ENCODE measurements at places on chromosomes 6 and 20. TPM values are rescaled to one million over a fixed set of nuclear protein-coding genes. Genes with fewer than 3 reads are reported as not detected.
A peak's percentile ranks its signal among the peaks of the same experiment; 100 is the strongest.

DNA sequence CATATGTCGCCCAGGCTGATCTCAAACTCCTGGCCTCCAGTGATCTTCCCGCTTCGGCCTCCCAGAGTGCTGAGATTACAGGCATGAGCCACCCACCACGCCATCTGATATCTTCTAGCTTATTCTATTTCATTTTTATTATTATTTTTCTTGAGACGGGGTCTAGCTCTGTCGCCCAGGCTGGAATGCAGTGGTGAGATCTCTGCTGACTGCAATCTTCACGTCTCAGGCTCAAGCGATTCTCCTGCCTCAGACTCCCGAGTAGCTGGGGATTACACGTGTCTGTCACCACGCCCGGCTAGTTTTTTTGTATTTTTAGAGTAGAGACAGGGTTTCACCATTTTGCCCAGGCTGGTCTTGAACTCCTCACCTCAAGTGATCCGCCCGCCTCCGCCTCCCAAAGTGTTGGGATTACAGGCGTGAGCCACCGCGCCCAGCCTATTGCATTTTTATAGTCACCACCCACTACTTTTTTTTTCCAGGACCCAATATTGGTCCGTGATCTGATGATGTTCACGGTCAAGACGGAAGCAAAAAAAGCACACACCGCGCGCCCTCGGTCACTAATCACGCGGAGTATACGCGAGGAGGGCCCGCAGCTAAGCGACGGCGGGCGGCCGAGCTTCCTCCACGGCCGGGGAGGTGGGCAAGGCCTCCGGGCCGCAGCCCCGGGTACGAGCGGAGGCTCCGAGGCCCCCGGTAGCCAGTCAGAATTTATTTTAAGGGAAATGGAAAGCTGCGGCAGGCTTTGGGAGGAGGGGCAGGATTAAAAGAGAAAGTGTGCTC, 1.1 kb upstream of the LSM14B start:
- peak overlapping the region; percentile 87 for H3K4me3 ChIP-seq
- peaks cover 65% of the 10 kb centered on the region for H3K4me1 ChIP-seq
- no peak for DNase-seq
- peaks cover 30% of the 10 kb centered on the region for H3K27me3 ChIP-seq
- peaks cover 17% of the 10 kb centered on the region for H3K36me3 ChIP-seq

- H3K4me1 ChIP-seq = no peaks in the 10 kb centered on the region
- H3K27me3 ChIP-seq = no peaks in the 10 kb centered on the region
- no peak for DNase-seq
- no peaks in the 10 kb centered on the region for H3K36me3 ChIP-seq
- H3K4me3 ChIP-seq = no peak overlapping the region
- no peak overlapping the region for H3K27ac ChIP-seq
Measured at GRCh38 chr6:104579310-104579863, 280.3 kb downstream of the HACE1 start.

DNA sequence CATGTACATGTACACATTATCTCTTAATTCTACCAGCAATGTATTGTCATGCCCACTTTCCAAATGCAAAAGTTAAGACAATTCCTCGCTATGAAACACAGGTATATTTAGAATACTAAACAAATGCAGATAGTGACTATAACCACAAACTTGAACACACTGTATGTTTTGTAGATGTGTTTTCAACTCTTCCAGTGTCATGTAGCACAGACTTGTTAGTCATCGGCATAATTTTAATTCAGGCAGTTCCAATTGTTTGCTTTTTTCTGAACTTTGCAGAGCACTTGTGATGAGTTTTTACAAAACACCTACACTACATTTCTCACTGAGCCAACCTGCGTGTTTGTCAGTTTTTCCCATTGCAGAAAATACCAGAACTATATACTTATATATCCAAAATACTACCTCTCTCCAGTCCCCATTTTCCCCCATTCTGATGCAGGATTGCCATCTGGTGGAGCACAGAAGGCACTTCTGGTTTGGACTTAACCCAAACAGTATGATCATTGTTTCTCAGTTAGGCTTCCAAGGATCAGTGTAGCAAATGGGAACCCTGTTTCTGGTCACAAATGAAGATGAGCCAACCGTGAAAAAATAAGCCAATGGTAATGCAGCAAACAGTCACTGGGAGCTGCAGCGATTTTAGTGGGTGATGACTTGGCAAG, 143.4 kb downstream of the ADGRB3 start:
- no peak for DNase-seq
- peak overlapping the region; percentile 29 for H3K27ac ChIP-seq
- H3K4me1 ChIP-seq = no peaks in the 10 kb centered on the region
- no peak overlapping the region for H3K4me3 ChIP-seq
- no peaks in the 10 kb centered on the region for H3K27me3 ChIP-seq
- H3K36me3 ChIP-seq = no peaks in the 10 kb centered on the region

DNA sequence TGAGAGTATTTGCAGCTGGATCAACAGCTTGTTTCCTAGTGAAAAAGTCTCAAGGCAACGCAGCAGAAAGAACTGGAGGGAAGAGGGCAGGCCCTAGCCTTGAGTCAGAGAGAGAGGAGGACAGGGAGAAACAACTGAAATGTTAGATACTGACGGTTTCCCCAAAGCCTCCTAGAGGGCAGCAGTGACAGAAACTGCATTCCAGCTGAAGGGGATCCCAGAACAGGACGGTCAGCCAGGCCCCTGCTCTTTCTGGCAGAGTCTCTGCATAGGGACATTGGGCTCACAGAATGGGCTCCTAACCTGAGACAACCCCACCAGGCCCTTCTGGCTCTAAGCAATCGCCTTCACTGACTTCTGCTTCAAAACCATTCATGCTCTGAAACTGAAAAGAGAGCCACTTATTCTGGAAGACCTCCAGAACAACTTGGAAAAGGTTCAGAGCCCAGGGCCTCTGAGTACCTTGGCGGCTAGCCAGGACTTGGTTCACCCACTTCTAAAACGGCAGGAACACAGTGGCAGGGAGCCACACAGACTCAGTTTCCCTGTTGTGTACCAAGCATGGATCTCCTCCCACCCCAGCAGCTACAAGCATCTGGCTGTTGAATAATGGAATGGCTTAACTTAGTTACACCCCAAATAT, 72.9 kb downstream of the PSMB1 start:
- no peak overlapping the region for H3K4me3 ChIP-seq
- no peaks in the 10 kb centered on the region for H3K36me3 ChIP-seq
- H3K27me3 ChIP-seq = no peaks in the 10 kb centered on the region
- H3K4me1 ChIP-seq = peaks cover 15% of the 10 kb centered on the region
- DNase-seq = peak; percentile 29

DNA sequence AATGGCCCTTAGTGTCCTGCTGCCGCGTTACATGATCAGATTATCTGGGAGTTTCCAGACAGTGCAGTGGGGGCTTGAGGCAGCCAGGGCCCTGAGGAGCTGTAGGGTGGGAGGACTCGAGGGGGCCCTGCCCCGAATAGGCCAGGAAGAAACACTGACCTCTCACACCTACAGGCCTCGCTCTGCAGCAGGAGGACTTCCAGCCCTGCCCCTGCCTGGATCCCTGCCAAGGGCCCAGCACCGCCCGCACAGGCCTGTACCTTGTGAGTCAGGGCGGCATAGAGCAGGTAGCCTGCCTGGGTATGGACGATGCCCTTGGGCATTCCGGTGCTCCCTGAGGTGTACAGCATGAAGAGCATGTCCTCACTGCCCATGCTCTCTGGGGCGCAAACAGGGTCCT, 30.1 kb upstream of the APMAP start:
- peak; percentile 48 for DNase-seq
- peaks cover 90% of the 10 kb centered on the region for H3K4me1 ChIP-seq
- peak overlapping the region; percentile 68 for H3K27ac ChIP-seq
- H3K4me3 ChIP-seq = no peak overlapping the region

DNA sequence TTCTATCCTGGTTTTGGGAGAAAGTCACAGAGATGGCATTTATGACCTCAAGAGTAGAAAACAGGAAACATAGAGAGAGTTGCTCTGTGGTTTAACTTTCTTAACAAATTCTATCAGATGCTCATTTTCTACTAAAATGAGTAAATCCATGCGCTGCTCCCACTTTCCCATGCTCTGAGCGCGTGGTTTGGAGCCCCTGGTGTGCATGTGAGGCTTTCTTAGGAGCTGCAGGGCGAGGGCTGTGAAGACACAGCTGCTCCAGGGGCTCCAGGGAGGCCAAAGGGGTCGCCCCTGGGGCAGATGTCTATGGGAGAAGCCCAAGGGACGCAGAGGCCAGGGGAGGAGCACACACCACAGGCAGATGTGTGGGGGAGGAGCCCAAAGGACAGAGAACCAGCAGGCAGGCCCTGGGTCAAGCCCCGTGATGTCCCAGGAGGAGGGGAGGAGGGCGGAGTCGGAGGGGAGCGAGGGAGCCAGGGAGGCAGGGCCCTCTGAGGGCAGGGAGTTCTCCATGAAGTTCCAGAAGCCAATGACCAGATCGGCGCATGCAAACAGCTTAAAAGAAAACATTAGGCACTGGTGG, 122.9 kb downstream of the IRF4 start:
- no peak for DNase-seq
- peaks cover 15% of the 10 kb centered on the region for H3K36me3 ChIP-seq
- no peaks in the 10 kb centered on the region for H3K4me1 ChIP-seq
- no peaks in the 10 kb centered on the region for H3K27me3 ChIP-seq
- no peak overlapping the region for H3K4me3 ChIP-seq

DNA sequence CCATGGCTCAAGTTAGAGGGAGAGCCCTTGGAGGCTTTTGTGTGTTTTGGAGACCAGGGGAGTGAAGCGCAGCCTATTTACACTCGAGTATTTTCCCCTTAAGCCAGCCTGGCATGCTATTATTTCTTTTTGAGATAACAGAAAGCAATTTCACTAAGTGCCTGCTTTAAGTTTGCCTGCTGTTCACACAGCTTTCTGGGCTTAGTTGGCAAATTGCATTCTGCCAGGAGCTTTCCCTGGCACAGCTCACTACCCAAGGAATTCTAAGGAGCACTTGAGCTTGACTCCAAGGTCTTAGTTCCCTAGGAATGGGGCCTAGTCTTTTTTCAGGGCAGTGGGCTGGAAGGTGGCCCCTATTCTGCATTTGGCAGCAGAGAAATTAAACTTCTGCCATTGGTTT, 19.0 kb upstream of the ASXL1 start:
- H3K4me3 ChIP-seq = no peak overlapping the region
- H3K27ac ChIP-seq = no peak overlapping the region
- DNase-seq = no peak
- H3K27me3 ChIP-seq = no peaks in the 10 kb centered on the region
- H3K36me3 ChIP-seq = no peaks in the 10 kb centered on the region

DNA sequence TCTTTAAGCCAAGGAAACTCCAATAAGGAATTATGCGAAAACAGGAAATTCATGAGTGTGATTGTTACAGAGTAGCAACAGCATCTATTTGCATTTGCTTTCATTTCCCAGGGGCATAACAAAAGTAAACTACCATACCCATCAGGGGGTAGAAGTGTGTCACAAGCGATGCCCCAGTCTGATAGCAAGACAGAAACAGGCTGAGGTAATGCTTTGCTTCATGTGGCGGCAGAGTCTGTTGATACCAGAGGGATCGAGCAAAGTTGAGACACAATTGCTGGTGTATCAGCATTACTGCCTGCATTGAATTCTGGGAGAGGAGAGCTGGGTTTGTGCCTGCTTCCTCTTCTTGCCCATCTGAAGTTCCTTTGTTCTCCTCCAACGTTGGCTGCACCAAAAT, 51.2 kb upstream of the LYRM2 start:
- H3K36me3 ChIP-seq = peaks cover 89% of the 10 kb centered on the region
- H3K4me3 ChIP-seq = peak overlapping the region; percentile 14
- H3K4me1 ChIP-seq = peaks cover 33% of the 10 kb centered on the region

DNA sequence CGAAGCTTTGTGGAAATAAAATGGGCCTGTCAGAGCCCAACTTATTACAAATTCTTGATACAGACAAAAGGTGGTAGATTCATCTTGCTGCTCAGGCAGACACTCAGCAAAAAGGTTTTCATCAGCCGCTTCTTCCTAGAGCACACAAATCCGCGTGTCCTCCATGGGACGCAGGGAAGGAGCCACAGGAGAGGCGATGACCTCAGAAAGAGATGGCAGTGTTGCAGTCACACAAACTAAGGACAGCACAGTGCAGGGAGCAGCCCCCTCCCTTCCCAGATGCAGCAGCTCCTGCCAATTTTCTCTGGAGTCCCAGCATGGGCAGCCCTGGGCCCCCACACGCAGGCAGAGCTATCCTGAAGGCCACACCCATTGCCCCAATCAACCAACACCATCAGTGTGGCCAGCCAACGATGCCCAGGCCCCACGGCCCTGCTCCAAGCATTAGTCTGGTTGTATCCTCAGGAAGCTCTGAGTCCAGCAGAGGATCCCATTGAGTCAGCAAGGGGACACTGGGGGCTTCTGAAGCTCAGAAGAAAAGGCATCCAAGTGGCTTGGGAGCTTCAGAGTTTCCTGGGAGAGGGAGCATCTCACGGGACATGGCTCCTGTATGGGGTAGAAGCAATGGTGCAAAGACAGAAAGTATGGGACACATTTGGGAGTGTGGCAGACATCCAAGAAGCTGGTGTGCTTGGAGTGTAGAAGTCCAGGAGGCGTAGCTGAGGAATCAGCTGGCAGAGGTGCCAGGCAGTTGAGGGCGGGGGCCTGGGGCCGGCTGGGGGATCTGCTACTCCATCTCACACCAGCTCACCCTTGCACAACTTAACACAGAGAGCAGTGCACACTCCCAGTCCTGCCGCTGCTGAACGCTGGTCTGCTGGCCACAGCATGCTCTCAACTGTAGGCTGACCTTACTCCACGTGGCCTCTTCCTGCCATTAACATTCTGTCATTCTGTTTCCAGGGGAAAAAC, 142.1 kb upstream of the CST7 start:
- no peaks in the 10 kb centered on the region for H3K4me1 ChIP-seq
- no peak for DNase-seq
- H3K4me3 ChIP-seq = no peak overlapping the region
- H3K27me3 ChIP-seq = peaks cover 32% of the 10 kb centered on the region

DNA sequence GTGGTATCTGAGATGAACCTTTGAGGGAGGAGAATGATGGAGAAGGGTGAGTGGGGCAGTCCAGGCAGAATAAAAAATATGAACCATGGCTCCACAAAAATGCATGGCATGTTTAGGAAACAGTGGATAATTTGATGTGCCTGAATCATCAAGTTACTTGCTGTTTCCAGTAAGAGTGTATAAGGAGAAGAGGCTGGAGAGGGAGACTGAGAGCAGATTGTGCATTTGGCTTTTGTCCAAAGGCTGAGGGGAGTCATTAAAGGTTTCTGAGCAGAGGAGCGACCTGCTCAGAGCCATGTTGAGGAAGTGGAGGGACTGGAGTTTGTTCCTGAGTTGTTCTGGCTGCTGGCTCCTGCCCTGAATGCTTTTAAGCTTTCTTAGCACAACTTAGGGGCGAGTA, 6.1 kb downstream of the MMP24 start:
- no peak overlapping the region for H3K4me3 ChIP-seq
- no peak for DNase-seq
- no peaks in the 10 kb centered on the region for H3K4me1 ChIP-seq
- H3K36me3 ChIP-seq = peaks cover 23% of the 10 kb centered on the region

DNA sequence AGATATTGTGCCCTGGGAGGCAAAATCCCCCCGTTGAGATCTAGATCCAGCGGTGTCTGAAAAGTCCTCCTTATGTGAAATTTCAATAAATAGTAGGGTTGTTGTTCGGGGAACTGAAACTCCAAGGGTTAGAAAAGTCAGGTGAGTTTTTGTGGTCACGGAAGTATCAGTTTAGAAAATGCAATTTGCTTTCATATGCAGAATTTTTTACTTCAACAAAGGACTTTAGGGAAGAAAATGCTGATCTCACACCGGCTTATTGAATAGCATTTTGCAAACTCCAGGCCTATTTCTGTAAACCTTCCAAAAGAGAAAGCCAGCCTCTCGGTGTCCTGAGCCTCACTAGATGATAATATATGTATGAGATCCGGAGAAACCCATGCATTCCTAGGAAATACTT, 254.7 kb downstream of the TSHZ2 start:
- H3K27ac ChIP-seq = no peak overlapping the region
- H3K36me3 ChIP-seq = no peaks in the 10 kb centered on the region
- no peaks in the 10 kb centered on the region for H3K4me1 ChIP-seq

TMEM217 gene
- 0.80 TPM for total RNA-seq

FERMT1 gene
- total RNA-seq = 0.63 TPM

Data from left ventricle myocardium inferior (tissue), 1 donor.